COR-L47 (cell line): ENCODE measurements at places on chromosomes 16 and 17.
A peak's percentile ranks its signal among the peaks of the same experiment; 100 is the strongest.

- DNase-seq, result no peak
Observed at GRCh38 chr16:89402962-89403361, 87.4 kb downstream of the ANKRD11 start.

DNA sequence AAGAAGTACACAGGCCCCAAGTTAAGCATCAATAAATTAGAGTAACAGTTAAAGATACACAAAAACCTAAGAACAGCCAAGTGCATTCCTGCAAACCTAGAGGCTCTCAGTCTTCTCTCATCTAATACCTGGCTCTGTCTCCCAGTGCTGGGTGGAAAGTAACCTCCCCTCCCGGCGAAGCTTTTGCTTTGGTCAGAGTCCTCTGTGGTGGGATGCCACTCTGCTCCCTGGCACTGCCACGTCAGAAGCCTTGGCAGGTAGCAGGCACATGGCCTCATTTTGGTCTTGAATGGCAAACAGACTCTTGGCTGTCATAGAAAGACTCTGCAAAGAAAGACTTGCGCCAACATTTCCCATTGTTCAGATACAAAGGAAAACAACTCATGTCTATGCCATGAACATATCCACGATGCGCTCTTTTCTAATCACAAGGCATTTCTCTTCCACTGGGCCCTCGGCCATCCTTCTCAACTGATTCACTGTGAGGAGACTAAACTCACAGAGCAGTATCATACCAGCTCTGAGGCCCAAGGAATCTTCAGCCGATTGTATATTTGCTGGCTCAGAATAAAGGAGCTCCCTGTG, 21.2 kb downstream of the MTHFSD start:
- DNase-seq, result no peak

DNA sequence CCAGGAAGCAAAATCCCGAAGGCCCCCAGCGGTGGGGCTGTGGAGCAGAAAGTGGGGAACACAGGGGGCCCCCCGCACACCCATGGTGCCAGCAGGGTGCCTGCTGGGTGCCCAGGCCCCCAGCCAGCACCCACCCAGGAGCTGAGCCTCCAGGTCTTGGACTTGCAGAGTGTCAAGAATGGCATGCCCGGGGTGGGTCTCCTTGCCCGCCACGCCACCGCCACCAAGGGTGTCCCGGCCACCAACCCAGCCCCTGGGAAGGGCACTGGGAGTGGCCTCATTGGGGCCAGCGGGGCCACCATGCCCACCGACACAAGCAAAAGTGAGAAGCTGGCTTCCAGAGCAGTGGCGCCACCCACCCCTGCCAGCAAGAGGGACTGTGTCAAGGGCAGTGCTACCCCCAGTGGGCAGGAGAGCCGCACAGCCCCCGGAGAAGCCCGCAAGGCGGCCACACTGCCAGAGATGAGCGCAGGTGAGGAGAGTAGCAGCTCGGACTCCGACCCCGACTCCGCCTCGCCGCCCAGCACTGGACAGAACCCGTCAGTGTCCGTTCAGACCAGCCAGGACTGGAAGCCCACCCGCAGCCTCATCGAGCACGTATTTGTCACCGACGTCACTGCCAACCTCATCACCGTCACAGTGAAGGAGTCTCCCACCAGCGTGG, 6.5 kb downstream of the CBX2 start:
- DNase-seq, result no peak

DNA sequence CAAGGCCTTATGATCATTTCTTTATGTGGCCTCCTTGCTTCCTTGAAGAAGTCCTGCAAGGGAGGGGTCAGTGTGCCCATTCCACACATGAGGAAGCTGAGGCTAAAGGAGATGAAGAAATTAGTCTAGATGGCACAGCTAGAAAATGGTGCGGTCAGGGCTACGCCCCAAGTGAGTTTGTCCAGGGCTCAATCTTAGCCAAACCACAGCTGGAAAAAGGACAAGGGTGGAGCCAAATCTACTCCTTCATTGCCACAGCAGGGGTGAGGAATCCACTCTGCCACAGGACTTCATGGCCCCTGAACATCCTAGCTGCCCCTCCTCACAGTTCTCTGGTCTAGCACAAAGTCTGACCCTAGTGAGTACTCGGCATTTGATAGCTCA, 16.2 kb downstream of the BEAN1 start:
- no peak for DNase-seq

DNA sequence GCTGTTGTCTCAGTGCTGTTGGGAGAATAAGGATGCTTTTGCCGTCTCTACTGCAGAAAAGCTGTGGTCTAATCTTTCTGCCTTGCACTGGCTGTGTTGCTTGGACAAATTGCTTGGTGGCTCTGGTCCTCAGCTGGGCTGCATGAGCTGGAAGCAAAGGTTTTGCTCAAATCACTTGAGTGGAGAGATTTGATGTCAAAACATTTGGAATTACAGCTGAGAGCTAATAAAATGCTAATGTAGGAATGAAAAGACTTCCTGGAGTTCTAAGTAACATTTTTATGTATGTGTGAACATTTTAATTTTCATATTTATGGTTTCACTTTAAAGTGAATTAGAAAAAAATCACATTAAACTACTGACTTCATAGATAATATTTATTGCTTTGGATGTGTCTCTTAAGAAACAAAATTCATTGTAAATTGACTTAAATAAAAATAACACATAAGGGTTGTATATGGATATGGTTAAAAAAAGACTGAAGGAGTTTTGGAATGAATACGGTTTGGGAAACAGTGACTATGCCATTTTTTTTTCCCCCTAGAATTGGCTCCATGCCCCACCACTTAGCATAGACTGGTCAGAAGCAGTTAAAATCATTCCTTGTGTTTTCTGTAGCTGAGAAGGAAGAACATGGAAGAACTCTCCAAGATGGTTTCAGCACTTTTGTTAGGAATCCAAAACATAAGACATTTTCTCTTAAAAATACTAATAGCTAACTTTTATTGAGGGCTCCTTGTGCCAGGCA, 39.2 kb upstream of the FAM20A start:
- no peak for DNase-seq

DNA sequence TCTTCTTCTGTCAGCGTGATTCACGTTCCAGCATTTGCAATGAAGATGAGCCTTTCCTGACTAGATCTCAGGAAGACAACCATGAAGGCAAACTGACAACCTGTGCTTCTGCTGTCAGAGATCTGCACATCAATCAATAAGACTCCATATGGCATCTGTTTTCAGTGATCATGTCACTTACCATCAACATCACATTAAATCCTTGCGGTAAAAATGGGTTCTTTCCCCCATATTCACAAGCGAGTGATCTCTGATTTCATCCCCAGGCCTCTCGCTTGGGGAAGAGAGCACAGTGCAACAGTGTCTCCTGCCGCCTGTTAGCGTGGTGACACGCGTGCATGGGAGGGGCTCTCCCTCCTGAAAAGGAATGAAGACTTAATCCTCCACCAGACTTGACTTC, 11.1 kb downstream of the NACA2 start:
- DNase-seq, result no peak

- DNase-seq, result no peak
Observed at GRCh38 chr17:57550016-57550415, 195.1 kb downstream of the CCDC182 start.

- no peak for DNase-seq
Observed at GRCh38 chr17:81335773-81336157, 40.7 kb upstream of the SLC38A10 start.

DNA sequence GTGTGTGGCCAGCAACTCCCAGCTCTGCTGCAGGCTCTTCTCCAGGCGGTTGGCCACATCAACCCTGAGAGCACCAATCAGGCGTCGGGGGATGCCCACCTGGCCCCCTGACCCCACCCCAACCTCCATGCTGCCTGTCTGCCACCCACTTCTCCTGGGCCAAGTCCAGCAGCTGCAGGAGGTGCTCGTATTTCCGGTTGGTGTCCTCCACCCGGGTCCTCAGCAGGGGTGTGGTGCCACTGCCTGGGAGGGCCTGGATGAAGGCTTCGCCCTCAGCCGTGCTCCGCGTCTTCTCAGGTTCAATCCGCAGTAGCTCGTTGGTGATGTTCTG, 44.6 kb downstream of the UBN1 start:
- peak; percentile 36 for DNase-seq

DNA sequence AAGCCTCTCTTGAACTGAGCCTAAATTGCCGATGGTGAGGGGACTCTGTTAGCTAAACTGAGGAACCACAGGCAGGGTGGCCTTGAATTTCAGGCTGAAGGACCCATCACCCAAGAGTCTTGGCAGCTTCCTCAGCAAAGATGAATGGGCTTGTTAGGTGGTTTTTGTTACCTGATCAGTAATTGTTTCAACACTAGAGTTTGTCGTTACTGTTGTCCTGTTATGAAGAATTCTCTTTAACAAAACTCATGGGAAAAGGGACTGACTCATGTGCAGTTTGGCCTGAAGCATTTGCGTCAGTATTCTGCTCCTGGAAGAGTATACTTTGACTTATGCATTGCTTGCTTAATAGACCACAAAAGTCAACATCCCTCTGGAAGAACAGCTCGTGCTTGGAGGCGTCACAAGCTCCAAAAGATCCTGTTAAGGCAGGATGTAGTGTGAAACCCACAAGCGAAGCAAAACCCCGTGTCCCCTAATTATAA, 206.0 kb downstream of the IRX3 start:
- no peak for DNase-seq

- DNase-seq, result no peak
Observed at GRCh38 chr16:4641895-4642294, 17.3 kb downstream of the MGRN1 start.

GRCh38 chr16:11147754-11148444, 108.1 kb downstream of the SOCS1 start:
- DNase-seq, result no peak

GRCh38 chr17:39208136-39208535, 8.1 kb downstream of the RPL19 start:
- no peak for DNase-seq

GRCh38 chr16:3966681-3967080, 86.2 kb upstream of the CREBBP start:
- no peak for DNase-seq

- peak; percentile 12 for DNase-seq
Observed at GRCh38 chr17:80861418-80861815, 130.2 kb upstream of the CHMP6 start.

GRCh38 chr17:49962599-49963308, 6.2 kb upstream of the DLX4 start:
- no peak for DNase-seq

- no peak for DNase-seq
Observed at GRCh38 chr17:75047398-75048098, 523 bp downstream of the KCTD2 start.

DNA sequence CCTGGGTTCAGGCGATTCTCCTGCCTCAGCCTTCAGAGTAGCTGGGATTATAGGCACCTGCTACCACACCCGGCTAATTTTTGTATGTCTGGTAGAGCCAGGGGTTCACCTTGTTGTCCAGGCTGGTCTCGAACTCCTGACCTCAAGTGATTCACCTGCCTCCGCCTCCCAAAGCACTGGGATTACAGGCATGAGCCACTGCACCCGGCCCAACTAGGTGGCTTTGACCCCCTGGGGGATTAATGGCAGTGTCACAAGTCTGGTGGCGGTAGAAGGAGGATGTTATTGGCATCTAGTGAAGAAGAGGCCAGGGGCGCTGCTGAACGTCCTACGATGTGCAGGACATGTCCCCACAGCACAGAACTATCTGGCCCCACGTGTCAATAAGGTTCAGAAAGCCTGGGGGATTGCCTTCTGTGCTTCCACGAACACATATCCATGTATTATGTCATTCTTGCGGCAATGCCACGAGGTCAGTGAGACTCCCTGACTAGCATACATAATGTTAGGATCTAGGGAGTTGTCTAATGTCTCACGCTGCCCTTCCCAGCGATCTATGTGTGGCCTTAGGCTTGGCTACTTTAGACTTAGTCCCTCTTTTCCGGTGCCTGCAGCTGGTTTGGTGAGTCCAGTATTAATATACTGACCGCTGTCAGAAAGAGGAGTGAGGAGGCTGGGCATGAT, 75.8 kb downstream of the ABCC6 start:
- DNase-seq, result no peak

GRCh38 chr16:30946671-30947540, 2.0 kb upstream of the ORAI3 start:
- no peak for DNase-seq

- DNase-seq, result no peak
Observed at GRCh38 chr17:3744014-3744413, 20.3 kb downstream of the HASPIN start.

DNA sequence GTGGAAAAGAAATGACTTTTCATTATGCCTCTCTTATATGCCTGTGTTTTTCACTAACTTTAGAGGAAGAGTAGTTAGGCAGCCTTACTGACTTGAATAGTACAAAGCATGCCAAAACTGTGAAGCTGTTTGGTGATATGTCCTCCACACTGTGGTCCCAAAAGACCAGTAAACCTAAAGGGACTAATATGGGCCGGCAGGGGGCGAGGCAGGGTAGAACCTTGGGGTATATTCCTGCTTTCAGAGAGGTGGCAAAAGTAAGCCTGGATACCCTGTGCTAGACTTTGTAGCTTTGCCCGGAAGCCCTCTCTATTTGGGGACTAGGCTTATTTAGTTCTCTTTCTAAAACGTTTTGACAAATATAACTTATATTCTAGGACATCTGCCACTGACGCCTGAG, 36.5 kb upstream of the VWA3A start:
- DNase-seq, result no peak

DNA sequence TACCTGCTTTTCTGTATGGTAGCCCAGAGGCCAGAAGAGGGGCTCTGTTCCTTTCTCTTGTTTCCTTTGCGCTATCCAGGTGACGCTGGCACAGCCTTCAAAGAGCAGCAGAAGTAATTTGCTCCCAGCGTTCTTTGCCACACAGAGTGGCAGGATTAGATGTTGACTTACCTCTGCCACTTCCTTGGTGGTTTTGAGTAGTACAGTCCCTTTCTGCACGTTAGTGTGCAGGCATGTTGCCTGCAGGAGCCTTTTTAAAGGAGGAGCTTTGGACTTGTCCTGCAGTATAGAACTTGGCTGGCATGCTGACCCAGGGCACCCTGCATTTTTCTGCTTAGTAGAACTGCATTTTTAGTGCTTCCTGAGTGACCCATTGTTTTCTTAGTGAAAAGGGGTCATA, at the start of gene ABCC11:
Gene ABCC11 (minus strand): TSS at position 229 of the 400 bp plus-strand sequence. CDS start 15,618 bp downstream, outside the sequence.
- DNase-seq, result no peak

GRCh38 chr17:57993471-57994365, 5.7 kb upstream of the VEZF1 start:
- no peak for DNase-seq

DNA sequence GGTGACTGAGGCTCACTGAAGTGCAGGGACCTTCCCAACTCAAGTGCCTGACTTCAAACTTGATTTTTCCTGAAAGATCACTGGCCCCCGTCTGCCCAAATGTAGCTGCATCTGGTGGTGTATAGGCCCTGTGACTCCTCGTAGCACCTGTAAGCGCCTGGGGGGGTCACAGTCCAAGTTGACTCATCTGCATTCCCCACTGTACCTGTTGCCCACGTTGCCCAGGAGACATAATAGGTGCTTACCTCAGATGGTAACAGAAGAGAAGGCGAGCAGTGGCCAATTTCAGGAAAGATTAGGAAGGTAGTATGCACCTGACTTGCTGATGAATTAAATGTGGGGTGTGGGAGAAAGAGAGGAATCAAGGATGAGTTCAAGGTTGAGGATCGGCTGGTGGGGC, 44.1 kb upstream of the EMP2 start:
- DNase-seq, result no peak

DNA sequence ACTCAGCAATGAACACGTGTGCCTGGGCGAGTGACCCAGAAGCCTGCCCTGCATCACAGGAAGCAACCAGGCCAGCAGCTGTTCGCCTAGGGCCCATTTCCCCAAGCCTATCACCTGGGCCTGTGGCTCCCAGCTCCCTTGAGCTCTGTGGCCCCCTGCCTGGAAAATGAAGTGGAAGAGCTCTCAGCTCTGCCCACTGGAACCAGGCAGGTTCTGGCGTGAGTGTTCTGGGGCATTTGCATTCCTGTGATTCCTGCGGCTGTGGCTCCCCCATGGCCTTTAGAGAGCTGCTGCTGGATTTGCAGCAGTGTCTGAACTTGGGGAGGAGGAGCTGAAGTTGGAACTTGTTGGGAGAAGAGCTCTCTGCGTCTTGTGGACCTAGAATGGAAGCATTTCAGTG, 22.8 kb downstream of the PGS1 start:
- DNase-seq, result no peak
